ENCODE measurements at places on chromosomes 6 and 20. TPM values are rescaled to one million over a fixed set of nuclear protein-coding genes. Genes with fewer than 3 reads are reported as not detected.

MYBL2 gene
- total RNA-seq = 66.0 TPM

HLA-DRB1 gene
- total RNA-seq = not detected

DSP gene
- 39.6 TPM for total RNA-seq

BMP5 gene
- not detected for total RNA-seq

CGA gene
- not detected for total RNA-seq

HLA-DOA gene
- not detected for total RNA-seq

FAM229B gene
- total RNA-seq = 10.6 TPM

ZNF341 gene
- 5.7 TPM for total RNA-seq

HECA gene
- 1.9 TPM for total RNA-seq

LINC00237 gene
- not detected for total RNA-seq

KHDC1L gene
- 0.32 TPM for total RNA-seq

TAAR1 gene
- total RNA-seq = not detected

Data from A549 treated with ZK216348 at 1 μM for 4 hours (cell line).